ENCODE measurements at places on chromosomes 5 and 9. TPM values are rescaled to one million over a fixed set of nuclear protein-coding genes. Genes with fewer than 3 reads are reported as not detected.

IL3 gene
- total RNA-seq, result not detected

GARIN3 gene
- not detected for total RNA-seq

GLDC gene
- 56.6 TPM for total RNA-seq

PRUNE2 gene
- total RNA-seq, result 19.7 TPM

FOXD4L5 gene
- 0.40 TPM for total RNA-seq

TTF1 gene
- total RNA-seq, result 14.5 TPM

TESK1 gene
- 21.8 TPM for total RNA-seq

ARHGEF28 gene
- 25.7 TPM for total RNA-seq

CLIC3 gene
- total RNA-seq, result 2.0 TPM

S1PR3 gene
- 21.2 TPM for total RNA-seq

All from spinal cord (tissue), 10 donors.